ENCODE measurements at places on chromosomes 5 and 9. TPM values are rescaled to one million over a fixed set of nuclear protein-coding genes. Genes with fewer than 3 reads are reported as not detected.

- DNase-seq: no peak
Observed at GRCh38 chr9:131298341-131298740, 8.8 kb downstream of the PLPP7 start.

- DNase-seq: no peak
Observed at GRCh38 chr9:110626101-110626829, 42.3 kb upstream of the MUSK start.

DNA sequence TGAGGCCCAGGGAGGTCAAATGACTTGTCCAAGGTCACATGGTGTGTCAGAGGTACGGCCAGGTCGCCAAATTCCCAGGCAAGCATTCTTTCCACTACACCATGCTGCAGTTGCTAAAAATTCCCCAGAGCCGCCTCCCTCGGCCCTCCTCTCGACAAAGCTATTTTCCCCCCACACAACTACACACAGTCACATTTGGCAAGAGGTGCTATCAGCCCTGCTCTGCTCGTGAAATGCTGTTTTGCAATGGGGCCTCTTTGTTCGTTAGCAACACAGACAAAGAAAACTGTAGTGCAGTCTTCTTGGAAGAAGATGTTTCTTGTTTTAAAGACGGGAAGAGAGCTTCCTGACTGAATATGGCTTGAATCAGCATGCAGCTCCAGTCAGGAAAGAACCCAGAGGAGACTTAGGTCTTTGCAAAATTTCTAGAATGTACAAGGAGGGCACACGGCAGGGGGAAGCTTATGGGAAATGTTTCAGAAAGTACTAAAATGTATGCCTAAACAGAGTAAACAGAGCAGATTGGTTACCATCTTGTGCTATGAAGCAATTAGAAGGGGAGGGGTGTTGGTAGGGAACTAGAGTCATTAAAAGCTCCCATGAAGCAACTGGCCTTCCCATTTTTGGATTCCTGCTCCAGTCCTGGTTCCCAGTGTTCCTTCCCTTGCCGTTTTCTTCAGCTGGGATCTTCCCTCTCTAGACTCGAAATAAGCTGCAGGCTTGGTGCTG is 14.2 kb downstream of the SLIT3 start:
- no peak for DNase-seq

Gene PHYHD1
- total RNA-seq: 59.0 TPM

Gene DOCK8
- 46.5 TPM for total RNA-seq

Gene GMCL2
- not detected for total RNA-seq

Gene ADAMTS6
- 6.7 TPM for total RNA-seq

Gene TRAF2
- 16.9 TPM for total RNA-seq

Gene CNTLN
- total RNA-seq: 8.0 TPM

Gene SMIM33
- total RNA-seq: 0.13 TPM

Gene BTNL3
- total RNA-seq: not detected

- DNase-seq: peak; percentile 66
Observed at GRCh38 chr5:73447530-73448462, 781 bp downstream of the FOXD1 start.
